Retina (tissue), 1 donor: ENCODE measurements at places on chromosomes 4 and X.
A peak's percentile ranks its signal among the peaks of the same experiment; 100 is the strongest.

GRCh38 chr4:149896432-149896831 is 80.8 kb upstream of the IQCM start:
- DNase-seq: no peak

DNA sequence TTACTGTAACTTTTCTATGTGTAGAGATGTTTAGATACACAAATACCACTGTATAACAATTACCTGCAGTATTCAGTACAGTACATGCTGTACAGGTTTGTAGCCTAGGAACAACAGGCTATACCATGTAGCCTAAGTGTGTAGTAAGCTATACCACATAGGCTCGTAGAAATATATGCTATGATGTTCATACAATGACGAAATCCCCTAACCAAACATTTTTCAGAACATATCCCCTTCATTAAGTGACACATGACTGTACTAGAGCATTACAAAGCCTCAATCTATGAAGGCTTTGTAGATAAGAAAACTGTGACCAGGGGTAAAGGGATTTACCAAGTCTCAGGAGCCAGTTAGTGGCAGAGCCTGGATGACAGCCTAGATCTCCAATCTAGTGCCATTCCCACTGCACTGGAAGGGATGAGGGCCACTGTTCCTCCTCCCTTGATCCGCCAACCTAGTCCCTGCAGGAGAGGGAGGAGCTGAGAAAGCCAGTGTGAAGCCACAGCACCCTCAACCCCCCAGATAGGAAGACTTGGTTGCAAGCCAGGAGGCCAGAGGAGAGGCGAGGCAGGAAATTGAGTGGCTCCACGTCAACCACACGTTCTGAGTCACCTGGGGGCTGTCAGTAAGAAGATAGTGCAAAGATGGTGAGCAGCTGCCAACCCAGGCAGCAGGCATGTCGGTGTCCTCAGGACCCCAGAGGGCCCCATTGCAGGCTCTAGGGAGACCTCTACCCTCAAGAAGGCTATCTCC is 227.7 kb downstream of the BCOR start:
- no peak for DNase-seq

DNA sequence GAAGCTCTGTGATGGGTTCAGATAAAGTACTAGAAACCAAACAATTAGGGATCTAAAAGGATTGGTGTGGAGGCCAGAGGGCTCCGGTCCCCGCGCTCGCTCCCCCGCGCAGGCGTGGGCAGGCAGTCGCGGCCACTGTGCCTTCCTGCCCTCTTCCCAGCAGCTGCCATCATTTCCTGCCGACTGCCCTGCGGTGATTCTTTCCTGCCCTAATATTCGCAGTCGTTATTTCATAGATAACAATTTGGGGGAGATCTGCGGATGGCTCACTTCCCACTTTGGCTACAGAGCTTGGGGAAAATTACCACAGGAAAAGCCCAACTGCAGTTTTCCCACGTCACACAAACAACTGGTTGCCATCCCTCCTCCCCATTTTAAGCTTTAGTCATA is 2.2 kb downstream of the GRIA2 start:
- no peak for DNase-seq

GRCh38 chrX:41192880-41193279 is 107.6 kb downstream of the USP9X start:
- no peak for DNase-seq

GRCh38 chrX:39149761-39150160 is 348.5 kb downstream of the MID1IP1 start:
- DNase-seq: peak; percentile 79

DNA sequence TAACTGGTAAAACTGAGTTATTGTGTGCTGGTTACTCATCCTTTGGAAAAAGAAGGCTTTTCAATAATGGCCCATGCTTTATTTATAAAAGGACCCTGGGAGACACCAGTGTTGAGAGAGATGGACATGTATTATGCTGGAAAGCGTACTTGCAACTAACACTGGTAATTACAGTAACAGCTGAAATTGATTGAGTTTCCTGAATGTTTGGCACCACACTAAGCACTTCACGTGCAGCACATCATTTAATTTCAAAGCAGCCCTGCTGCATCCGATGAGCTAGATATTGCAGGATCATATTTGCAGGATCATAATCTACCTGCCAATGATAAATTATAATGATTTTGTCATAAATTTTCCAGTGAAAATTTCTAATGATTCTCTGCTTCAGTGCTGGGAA is 81.5 kb downstream of the QRFPR start:
- no peak for DNase-seq

DNA sequence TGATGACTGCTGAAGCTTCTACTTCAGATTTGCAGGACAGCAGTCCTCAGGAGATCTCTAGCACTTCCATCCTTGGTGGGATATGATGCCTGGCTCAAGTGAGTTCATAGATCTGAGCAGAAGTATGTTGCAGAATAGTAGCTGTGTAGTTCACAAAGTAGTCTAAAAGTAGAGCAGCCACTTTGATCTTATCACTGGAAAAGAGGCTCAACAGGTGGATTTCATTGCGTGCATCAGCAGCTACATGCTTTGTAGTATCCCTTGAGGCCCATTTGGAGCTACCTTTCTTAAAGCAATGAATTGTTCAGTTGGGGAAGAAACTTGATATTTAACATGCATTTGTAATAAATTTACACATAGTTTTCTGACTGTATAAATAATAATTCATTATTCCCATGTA is 29.9 kb downstream of the BEX3 start:
- no peak for DNase-seq

GRCh38 chr4:81635739-81636138 is 164.0 kb upstream of the RASGEF1B start:
- DNase-seq: no peak

DNA sequence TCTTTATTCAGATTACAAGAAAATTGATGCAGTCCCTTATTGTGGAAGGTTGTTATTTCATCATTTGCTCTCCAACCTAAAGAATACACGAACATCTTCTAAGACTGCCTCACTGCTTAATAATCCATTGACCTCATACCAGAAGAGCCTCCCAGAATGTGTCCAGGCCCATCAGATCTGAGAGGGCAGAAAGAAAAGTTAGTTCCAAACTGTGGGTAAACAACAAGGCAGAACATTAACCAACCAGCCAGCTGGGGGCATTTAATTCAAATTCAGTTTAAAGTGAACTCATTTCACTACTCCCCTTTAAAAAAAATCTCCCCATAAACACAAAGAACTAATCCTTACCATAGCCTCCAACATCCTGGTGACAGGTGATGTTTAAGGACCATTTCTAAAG is 13.8 kb downstream of the GPC4 start:
- no peak for DNase-seq

GRCh38 chr4:31408121-31408520 is 688.0 kb downstream of the PCDH7 start:
- DNase-seq: no peak

- DNase-seq: no peak
Observed at GRCh38 chr4:7121866-7122653, 54.2 kb upstream of the GRPEL1 start.

DNA sequence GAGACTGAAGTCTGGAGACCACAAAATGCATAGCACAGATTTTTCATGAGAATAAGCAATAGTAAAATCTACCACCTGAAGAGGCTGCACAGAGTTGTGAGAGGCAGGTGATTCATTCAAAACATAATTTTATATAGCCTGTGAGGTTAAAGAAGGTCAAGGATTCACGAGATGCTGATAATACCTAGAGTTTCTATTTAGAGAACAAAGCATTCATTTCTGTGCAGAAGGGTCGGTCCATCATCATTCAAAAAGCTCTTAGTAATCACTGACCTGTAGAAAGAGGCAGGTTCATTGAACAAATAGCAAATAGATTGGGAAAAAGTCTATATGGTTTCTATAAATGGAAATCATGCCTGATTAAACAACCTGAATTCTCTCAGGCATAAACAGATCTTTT is 26.6 kb downstream of the GABRB1 start:
- DNase-seq: no peak

GRCh38 chr4:123390846-123391456 is 5.6 kb upstream of the SPRY1 start:
- no peak for DNase-seq

DNA sequence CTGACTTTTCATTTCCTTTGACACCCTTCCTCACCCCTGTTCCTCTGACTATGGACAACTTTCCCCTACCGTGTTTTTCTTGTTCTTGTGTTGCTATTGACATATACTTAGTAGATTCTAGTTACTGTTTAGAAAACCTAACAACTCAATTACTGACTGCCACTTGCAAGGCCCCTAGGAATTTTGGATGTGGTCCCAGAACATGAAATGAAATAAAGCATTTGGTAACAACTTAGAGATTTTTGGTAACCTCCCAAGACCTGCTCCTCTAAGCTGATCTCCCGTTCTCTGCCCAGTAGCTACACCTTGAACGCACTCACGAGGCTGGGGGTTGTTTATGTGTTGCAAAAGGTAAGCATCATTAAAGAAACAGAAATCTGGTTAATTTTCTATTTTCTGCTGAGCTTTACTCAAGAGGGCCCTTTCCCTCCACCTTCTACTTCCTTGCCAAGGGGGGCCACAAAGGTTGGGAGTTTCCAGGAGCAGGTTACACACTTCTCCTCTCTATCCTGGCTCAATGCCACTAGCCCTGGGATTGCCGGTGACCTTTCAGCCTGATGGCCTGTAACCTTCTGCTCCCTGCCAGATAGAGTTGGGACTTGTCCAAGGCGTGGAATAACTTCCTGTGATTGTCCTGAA is 20.5 kb downstream of the GAB3 start:
- DNase-seq: no peak

- no peak for DNase-seq
Observed at GRCh38 chr4:76892601-76893000, 5.3 kb downstream of the SOWAHB start.

- no peak for DNase-seq
Observed at GRCh38 chrX:101357166-101357795, 8.7 kb upstream of the TIMM8A start.

DNA sequence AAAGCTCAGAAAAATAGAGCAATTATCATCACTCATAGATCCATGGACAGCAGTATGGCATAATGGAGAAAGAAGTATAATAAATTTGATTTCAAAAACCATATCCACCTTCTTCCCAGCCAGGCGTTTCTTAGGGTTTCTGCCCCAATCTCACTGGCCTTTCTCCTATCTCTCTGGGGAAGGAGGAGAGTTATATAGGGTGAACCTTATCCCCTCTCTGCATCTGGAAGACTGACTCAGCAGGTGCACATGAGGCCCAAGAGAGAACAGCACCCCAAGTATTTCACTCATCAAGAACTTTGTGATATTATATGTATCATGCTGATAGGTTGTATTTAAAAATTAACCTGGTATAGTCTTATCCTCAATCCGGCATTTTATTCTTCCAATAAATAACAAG is 318.8 kb upstream of the RASGEF1B start:
- no peak for DNase-seq

DNA sequence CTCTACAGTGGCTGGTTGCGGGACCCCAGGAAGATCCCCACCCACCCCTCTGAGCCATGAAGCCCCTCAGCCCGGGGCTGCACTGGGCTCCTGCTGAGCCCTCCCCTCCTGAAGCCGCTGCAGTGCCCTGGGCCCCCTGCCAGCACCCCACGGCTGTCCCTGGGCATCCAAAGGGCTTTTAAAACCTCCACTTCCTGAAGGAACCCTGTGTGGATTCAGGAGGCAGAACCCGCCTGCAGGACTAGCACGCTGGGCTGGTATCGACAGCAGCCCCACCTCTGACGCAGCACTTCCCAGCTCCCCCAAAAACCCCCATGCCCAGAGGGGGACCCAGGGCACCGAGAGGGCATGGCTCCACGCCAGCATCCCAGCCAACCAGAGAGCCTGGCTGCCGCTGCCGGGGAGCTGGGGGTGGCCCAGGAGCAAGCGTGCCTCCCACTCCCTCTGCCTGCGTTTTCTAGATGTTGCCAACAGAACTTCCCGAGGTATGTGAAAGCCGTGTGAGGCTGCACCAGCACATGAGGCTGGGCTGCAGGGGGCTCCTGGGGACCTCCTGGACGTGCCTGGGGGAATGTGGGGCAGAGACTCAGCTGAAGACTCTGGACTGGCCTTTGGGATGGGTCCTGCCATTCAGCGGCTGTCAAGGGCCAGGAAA is 6.3 kb downstream of the MXD4 start:
- DNase-seq: no peak

DNA sequence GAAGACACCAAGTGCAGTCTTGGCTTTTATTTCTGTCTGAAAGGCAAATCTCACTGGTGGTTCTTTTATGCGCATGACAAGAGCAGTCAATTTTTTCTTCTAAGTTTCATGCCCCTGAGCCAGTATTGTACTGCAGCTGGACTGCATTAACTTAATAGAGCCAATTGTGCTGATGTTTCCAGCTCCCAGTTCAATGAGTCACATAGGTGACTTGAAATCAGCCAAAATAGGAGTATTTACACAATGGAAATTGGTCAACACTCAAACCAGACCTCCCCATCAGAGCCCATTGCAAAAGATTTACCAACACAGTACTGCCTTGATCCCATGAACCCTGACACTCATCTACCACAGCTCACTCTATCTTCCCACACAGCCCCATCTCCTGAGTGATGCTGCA is 100.3 kb upstream of the GUCY1A1 start:
- no peak for DNase-seq

DNA sequence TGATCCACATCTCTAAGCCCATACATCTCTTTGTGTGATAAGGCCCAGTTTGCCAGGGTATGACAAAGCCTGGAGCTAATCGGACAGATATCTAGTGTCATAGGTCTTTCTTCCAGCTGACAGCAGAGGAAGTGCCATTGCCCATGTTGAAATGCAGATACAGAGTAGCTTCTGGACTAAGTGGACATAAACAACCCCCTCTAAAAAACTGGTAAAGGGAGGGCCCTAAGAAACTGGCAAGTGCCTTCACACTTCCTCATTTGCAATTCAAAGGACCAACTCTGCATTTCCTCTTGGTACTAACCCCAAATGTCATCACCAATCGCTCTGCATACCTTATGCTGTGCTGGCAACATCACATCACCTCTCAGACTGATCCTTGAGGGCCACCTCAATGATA is 20.8 kb downstream of the ARHGEF6 start:
- DNase-seq: no peak

DNA sequence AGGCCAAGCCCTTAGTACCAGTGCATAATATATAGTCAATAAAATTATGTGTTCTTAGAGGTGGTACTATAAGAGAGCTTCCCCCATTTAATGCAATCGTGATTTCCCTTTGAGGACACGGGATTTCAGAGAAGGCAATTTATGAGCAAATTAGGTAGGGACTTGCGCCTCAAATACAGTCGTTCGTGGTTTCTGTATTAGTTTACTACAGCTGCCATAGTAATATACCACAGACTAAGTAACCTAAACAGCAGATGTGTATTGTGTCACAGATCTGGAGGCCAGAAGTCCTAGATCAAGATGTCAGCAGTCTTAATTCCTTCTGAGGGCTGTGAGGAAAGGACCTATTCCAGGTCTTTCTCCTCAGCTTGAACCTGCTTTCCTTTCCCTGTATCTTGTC is 1.5 kb upstream of the PUDP start:
- no peak for DNase-seq

- no peak for DNase-seq
Observed at GRCh38 chrX:13419918-13420317, 100.1 kb upstream of the ATXN3L start.

- DNase-seq: no peak
Observed at GRCh38 chrX:12950851-12951594, 23.9 kb upstream of the TMSB4X start.

GRCh38 chr4:8817813-8818062 is 53.9 kb downstream of the HMX1 start:
- DNase-seq: no peak

- DNase-seq: no peak
Observed at GRCh38 chr4:111595456-111595855, 549.8 kb upstream of the FAM241A start.

- DNase-seq: no peak
Observed at GRCh38 chr4:139331185-139331584, 28.9 kb upstream of the NDUFC1 start.

- no peak for DNase-seq
Observed at GRCh38 chr4:107391009-107391629, 328.9 kb downstream of the PAPSS1 start.
